ENCODE measurements at places on chromosomes 3 and 15.

DNA sequence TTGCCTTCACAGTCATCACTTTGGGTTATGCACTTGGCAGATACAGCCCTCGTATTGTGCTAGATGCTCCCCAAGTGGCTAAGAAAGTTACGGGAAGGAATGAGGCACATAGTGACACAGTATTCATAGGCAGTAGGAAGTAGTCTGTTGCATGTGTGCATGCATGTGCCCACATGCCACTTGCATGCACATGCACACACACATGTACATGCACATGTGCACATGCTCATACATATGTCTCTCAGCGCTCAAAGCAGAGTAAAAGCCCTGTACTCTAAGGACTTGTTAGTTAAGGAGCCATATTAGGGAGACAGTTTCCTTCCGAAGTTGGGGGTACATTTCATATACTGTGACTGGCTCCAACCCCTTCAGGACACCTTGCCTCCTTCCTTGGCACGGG lies 128.9 kb downstream of the CHCHD6 start:
- no peaks in the 10 kb centered on the region for H3K27me3 ChIP-seq
- no peak overlapping the region for H3K27ac ChIP-seq
- no peaks in the 10 kb centered on the region for H3K4me1 ChIP-seq
- H3K36me3 ChIP-seq = no peaks in the 10 kb centered on the region
- H3K4me3 ChIP-seq = no peak overlapping the region

DNA sequence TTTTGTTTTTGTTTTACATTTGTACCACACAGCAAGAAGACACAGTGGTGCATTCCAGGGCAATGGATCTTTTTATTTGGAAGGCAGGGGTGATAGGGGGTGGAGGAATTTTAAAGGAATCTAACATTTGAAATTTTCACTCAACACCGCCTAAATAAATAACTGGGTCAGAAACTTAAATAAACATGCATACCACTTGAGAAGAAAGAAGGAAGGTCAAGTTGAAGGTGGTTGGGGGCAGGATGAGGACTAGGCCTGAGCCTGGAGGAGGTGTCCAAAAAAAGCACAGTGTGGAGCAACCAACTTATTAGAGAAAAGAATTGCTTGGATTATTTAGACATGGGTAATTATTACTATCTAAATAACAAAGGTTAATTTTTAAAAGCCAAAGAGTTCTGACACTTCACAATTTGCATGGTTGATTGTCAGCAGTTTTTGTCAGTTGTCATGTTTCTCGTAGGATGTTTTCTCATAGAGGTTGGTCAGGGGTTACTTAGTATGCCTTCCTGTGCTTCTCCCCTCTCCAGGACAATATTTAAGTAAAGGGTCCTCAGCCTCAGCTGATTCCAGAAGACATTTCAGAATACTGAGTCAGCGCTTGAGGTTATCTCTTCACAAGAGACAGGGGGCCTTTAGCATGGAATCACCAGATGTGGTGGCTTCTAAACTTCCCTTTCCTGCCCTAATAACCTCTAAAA lies 173.7 kb upstream of the SLC2A2 start:
- no peak overlapping the region for H3K27ac ChIP-seq
- no peaks in the 10 kb centered on the region for H3K27me3 ChIP-seq
- no peak overlapping the region for H3K4me3 ChIP-seq
- no peaks in the 10 kb centered on the region for H3K4me1 ChIP-seq

DNA sequence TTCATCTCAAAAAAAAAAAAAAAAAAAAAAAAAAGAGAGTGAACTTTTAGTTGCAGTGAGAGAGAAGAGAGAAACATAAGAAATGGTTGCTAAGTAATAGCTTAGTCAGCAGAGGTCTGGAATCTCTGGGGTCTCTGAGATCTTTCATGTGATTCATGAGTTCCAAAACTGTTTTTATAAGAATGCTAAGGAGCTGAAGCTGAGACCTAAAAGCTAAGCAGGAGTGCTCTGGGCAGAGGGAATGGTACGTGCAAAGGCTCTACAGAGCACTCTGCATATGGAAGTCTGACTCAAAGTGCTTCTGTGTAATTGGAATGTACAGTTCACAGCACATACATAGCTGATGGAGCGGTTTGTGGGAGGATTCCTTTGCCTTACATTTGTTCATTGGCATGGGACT lies 66.3 kb upstream of the LRIG1 start:
- H3K27me3 ChIP-seq = peaks cover 11% of the 10 kb centered on the region
- H3K27ac ChIP-seq = no peak overlapping the region
- H3K36me3 ChIP-seq = no peaks in the 10 kb centered on the region
- H3K4me1 ChIP-seq = peaks cover 5% of the 10 kb centered on the region
- DNase-seq = no peak
- H3K4me3 ChIP-seq = no peak overlapping the region

- no peak overlapping the region for H3K4me3 ChIP-seq
- H3K27me3 ChIP-seq = no peaks in the 10 kb centered on the region
- no peaks in the 10 kb centered on the region for H3K4me1 ChIP-seq
- H3K36me3 ChIP-seq = no peaks in the 10 kb centered on the region
Measured at GRCh38 chr15:49644364-49644794, 23.5 kb downstream of the DTWD1 start.

GRCh38 chr3:6805236-6805635 lies 55.7 kb upstream of the GRM7 start:
- no peaks in the 10 kb centered on the region for H3K36me3 ChIP-seq
- no peaks in the 10 kb centered on the region for H3K4me1 ChIP-seq
- no peak overlapping the region for H3K27ac ChIP-seq
- DNase-seq = no peak
- no peak overlapping the region for H3K4me3 ChIP-seq
- H3K27me3 ChIP-seq = no peaks in the 10 kb centered on the region

- peaks cover 33% of the 10 kb centered on the region for H3K4me1 ChIP-seq
- H3K27me3 ChIP-seq = peaks cover 47% of the 10 kb centered on the region
- no peak overlapping the region for H3K27ac ChIP-seq
- DNase-seq = no peak
- no peaks in the 10 kb centered on the region for H3K36me3 ChIP-seq
Measured at GRCh38 chr15:40281057-40281800, 1.6 kb downstream of the ANKRD63 start.

GRCh38 chr3:57026944-57027343 lies 33.5 kb upstream of the SPATA12 start:
- H3K27ac ChIP-seq = no peak overlapping the region
- no peaks in the 10 kb centered on the region for H3K27me3 ChIP-seq
- no peaks in the 10 kb centered on the region for H3K36me3 ChIP-seq

DNA sequence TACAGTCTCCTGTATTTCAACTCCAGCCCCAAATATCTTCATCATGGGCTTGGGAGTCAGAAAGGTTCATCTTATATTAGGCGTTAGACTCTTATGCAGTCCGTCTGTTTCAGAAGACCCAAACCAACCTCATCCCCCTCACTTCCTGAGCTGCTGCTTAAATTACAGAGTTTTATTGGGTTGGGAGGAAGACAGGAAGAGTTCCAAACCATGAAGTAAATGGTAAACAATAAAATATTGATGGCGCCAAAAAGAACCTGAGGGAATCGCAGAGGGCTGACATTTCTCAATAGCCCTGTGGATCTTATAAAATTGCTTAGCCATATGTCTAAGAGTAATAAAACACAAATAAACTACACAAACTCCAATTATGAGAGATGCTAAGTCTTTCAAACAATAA lies 116.9 kb upstream of the C3orf80 start:
- H3K27me3 ChIP-seq = no peaks in the 10 kb centered on the region
- H3K27ac ChIP-seq = no peak overlapping the region
- H3K4me3 ChIP-seq = no peak overlapping the region
- H3K4me1 ChIP-seq = no peaks in the 10 kb centered on the region

- DNase-seq = no peak
- H3K36me3 ChIP-seq = no peaks in the 10 kb centered on the region
- no peak overlapping the region for H3K27ac ChIP-seq
- H3K4me3 ChIP-seq = no peak overlapping the region
Measured at GRCh38 chr3:52172262-52172757, 18.1 kb upstream of the POC1A start.
